RWPE2 (cell line): ENCODE measurements at places on chromosomes 7 and 10.

DNA sequence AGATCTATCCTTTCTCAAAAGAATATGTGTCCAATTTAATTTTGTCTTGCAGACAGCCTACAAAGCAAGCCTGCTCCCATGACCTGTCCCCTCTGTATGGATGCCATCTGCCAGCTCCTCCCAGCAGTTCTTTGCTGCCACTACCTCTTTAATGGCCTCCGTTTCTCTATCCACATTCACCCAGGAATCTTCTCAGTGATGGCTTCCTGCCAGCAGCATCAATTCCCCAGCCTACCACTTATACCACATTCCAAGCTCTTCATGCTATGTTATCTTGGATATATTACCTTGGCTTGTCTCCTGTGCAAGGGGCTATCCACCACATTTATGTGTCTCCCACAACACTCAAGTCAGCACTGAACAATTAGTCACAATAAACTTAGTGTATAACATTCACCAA, 133.2 kb downstream of the VPS50 start:
- DNase-seq = no peak

- peak; percentile 18 for DNase-seq
Measured at GRCh38 chr10:78337646-78338391, 304.2 kb downstream of the RPS24 start.

DNA sequence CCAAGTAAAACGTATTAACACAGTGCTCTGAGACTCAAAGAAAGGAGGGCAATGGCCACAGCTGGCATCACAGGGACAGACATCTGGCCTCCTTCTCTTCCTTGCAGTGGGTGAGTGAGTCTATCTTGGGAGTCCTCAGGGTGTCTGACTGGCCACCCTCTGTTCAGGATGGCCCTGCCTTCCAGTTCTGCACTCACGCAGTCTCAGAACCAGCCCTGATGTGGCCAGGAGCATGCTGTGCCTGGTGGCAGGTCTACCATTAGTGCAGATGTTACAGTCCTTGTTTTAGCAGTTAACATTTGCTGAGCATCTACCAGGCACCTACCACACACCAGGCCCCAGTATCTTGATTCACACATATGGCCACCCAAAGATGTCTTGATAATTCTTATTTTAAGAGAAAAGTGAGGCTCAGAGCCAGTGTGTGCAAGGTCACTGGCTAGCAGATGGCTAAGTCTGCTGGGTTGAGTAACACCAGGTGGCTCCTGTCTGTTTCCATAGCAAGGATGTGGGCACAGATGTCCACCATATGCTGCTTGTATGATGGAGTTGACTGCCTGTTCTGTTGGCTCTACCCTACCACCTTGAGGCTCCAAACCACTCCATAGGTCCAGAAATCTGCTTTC, 23.2 kb upstream of the ARHGAP22 start:
- DNase-seq = no peak

GRCh38 chr10:126867567-126868365, 37.5 kb upstream of the DOCK1 start:
- no peak for DNase-seq

GRCh38 chr7:1569016-1569415, 816 bp downstream of the PSMG3 start:
- peak; percentile 63 for DNase-seq

DNA sequence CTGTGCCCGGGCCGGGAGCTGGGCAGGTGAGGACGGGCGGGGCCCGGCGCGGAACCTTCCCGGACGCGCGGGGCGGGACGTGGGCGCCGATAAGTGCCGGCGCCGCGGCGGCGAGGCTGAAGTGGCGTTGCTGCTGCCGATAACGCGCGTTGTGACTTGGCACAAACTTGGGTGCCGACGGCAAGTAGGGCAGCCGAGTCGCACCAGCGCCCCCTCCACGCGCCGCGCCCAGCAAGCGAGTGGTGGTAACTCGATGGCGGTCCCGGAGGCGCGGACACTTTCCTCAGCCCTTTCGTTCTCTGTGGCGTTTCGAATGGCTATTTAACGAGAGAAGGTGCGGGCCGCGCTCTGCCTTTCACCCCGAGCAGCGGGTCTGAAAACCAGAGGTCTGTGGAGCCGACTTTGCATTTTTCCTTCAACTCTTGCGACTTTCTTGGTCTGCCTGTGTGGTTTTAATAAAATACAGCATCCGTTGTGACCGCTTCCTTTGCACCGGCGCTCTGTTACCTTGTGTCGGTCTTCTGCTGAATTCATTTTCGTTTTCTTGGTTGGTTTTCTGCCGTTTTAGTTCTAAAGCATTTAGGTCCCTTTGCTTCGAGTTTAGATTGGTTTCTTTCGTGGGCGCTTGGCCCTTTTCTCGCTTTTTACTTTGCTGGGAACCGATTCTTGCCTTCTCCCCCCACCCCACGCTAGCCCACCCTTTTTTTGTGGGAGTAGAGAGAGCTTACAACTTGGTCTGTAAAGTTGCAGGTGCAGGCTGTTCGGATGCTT, 701 bp downstream of the STK17A start:
- peak; percentile 68 for DNase-seq

DNA sequence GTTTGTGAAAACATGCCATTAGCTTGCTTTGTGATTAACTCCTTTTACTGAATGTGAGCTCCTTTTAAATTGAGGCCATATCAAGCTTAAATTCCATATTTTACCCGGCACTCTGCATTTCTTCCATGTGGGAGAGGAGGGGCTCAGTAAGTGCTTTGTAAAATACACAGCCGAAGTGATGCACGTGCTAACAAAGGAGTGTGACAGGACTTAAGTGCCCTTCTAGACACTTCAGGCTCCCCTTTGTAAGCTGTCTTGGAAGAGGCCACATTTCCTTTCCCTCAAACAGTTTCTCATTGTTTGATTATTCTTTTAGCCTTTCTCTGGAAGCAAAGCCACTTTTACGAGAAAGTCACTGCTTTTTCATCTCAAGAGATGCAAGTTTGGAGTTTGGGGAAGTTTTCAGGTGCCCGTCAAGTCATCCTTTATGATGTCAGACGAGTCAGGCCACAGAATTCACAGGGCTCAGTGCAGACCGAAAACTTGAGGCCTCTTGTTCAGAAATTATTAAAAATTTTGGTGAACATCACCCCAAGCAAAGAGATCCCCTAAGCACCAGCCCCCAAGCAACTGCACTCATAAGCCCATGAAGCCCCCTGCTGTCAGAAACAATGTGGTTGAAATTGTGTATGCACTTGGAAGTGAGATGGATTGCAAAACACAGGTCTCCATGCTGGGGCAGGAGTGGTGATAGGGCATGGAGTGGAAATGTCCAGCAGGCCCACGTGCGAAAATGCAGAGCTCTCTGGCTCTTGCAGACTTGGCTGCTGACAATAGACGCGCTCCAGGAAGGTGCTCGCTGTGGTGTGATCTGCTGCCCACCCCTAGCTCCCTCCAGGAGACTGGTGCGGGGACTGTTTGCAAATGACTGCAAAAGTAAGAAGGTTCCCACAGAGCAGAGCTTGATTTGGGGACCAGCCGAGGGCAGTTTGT, 11.5 kb downstream of the IKZF1 start:
- no peak for DNase-seq

- no peak for DNase-seq
Measured at GRCh38 chr10:132273304-132273944, 34.3 kb downstream of the STK32C start.

GRCh38 chr7:94129443-94130140, 125.4 kb upstream of the BET1 start:
- no peak for DNase-seq

DNA sequence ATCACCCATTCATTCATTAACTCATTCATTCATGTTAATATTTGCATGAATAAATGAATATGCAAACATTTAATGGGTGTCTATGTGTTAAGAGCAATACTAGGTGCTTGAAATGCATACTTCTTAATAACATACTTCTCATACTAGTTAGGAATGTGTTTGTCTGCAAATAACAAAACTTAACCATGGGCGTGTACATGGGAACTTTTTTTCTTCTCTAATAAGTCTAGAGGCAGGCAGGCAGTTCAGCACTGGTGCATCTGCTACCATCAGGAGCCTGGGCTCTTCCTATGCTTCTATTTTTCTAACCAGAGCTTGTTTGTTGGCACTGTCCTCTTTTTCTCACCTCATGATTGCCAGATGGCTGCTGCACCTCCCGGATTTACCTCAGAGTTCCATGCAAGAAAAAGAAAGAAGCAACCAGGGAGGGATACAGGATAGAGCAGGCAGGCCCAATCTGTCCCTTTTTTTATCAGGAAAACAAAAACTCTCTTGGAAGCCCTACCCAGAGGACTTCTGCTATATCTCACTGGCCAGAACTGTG, 22.7 kb downstream of the CDHR3 start:
- DNase-seq = no peak

DNA sequence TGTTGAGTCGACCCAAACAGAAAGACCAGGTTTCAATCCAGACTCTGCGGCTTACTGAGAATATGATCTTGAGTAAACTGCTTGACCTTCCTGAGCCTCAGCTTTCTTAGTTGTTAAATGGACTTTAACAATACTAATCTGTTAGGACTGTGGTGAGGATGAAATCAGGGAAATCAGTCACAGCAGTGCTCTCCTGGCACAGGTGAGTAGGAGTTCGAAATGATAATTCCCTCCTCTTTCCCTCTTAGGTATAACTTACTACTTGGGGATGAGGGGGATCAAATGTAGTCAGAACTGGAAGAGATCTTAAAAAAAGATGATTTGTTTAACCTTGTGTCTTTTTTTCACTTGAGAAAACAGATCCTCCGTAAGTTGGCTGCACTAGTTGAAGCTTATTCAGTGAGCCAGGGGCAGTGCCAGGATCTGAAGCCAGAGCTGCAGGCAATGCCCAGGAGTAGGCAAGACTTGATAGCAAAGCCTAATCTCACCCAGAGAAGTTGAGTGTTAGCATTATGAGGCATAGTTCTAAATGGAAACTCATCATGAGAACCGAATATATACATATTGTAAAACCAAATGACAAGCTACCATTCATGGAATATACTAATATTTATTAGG, 1.8 kb upstream of the MAGI2 start:
- DNase-seq = no peak

DNA sequence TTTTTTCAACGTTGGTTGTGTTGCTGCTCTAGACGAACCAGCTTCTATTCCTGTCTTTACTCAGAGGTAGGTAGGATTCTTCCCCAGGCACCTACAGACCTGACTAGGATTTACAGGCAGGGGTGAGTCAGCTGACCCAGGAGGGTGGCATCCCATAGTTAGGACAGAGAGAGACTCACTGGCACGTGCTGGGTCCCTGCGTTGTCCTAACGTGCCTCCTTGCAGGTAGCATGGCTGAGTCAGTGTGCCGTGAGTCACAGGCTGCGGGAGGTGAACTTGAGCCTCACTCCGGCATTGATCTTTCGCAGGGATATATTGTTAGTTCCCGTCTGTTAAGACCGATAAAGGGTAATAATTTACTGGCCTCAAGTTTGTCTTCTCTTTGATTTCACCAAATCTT, 96.5 kb downstream of the PFKFB3 start:
- DNase-seq = peak; percentile 98

DNA sequence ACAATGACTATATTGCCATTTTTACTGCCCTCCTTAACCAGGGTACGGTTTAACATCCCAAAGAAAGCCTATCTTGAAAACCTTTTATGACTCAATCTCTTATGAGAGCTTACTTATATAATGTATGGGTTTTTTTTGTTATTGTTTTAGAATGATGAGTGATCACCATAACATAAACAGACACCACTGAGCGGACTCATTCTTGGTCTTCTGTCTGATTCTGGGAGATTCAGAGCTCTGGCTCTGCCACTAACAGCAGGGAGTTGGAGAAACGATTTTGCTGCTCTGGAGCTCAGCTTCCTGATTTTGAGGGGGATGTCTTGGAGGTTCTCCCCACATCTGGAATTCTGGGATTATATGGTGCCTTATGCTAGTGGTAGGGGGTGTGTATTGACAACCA, 244.1 kb downstream of the FRMD4A start:
- DNase-seq = no peak

- DNase-seq = no peak
Measured at GRCh38 chr7:38585572-38586354, 45.4 kb downstream of the AMPH start.

GRCh38 chr10:123570051-123570897, 95.9 kb upstream of the GPR26 start:
- no peak for DNase-seq

DNA sequence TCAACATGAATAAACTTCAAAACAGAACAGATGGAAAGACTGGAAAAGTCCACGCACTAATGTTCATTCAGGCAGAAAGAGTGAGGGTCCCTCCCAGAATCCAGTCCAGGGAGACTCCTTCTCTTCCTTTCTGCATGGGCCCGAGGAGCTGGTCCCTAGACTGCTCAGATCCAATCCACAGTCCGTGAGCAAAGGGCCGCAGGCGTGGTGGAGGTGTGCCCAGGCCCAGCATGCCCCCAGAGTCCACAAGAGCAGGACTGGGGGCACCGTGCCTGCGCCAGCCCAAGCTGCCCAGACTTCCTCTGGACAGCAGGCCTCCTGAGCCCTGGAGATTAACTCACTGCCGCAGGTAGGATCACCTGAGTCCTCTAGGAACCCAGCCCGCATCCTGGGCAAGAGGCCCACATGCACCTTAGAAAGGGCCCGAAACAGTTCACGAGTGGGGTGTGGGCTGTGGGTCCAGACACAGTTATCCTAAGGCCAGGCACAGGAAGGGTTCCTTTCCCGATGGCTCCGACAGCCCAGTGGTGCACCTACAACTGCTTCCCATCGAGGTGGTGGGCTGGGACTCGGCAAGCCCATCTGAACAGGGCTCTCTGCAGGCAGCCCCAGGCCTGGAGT, 531.0 kb downstream of the DNAJB6 start:
- no peak for DNase-seq

DNA sequence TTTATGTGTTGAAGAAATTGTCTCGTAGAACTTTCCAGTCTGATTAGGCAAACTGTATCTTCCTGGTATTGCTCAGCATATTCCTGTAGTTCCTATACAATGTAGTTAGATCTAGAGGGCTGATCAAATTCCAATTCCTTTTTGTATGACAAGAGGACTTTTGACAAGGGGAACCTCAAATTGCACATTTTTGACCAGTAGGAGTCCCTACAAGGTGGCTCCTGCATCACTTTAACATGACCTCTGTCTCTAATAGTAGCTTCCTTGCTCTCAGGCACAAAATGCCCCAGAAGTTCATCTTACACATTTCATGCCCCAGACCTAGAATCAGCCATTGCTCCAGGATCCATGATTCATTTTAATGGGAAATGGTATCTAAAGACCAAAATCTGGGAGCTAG, 18.7 kb downstream of the HERPUD2 start:
- no peak for DNase-seq

DNA sequence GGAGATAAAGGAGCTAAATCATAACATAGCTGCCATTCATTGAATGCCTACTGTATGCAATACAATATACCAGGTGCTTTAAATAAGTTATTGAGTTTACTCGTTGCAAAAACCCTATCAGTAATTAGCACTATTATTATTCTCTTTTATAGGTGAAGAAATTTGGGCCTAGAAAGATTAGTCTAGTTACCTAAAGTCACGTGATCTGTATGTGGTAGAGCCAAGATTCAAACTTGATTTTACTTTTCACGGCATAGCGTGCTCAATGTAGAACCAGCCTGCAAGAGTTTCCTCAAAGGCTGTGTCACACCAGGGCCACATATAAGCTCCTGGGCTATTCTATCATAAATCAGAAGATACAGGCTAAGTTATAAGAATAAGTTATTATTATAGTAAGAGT, 439.9 kb downstream of the GFRA1 start:
- DNase-seq = no peak
